Activated CD4-positive, CD25-positive, alpha-beta regulatory T cell (primary cell): ENCODE measurements at places on chromosomes 2 and 18.

GRCh38 chr2:232506709-232507108 lies 13.5 kb upstream of the PRSS56 start:
- DNase-seq, result no peak

DNA sequence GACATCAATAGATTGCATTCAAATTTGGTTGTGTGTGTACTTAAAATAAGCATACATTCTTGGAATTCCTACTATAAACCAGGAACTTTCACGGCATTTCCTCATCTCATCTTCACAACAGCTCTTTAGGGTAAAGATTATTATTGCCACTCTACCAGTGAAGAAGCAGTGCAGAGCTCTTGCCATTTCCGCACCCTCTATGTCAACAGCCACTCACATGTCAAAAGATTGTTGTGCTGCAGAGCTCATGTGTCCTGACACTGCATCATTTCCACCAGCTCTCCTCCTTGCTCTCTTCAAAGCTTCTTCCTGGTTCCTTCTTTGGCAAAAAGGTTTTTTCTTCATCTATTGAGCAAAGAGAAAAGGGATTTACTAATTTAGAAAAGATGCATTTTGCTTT lies 26.5 kb upstream of the L3MBTL4 start:
- DNase-seq, result no peak

- no peak for DNase-seq
Measured at GRCh38 chr2:20094955-20095354, 43.5 kb upstream of the LAPTM4A start.

DNA sequence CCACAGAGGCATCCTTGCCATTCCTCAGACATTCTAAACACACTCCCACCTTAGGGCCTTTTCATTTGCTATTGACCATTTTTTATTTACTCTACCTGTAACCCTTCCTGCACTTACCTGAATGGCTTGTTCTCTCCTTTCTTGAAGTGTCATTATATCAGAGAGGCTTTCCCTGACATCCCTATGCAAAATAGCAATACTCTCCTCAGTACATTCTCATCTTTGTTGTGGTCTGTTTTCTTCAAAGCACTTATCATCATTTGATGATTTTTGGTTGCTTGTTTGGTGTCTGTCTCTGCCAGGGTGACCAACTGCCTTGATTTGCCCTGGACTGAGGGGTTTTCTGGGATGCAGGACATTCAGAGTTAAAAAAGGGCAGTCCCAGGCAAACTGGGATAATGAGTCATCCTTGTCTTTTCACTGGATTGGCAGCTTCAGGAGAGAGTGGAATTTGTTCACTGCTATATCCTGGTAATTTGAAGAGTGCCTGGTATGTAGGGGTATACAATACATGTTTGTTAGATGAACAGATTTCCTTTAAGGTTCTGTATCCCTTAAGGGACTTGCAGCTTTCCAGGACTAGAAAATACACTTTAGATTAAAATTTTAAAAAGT lies 102.4 kb downstream of the BABAM2 start:
- no peak for DNase-seq

- DNase-seq, result no peak
Measured at GRCh38 chr2:20143263-20143662, 81.7 kb downstream of the SDC1 start.

DNA sequence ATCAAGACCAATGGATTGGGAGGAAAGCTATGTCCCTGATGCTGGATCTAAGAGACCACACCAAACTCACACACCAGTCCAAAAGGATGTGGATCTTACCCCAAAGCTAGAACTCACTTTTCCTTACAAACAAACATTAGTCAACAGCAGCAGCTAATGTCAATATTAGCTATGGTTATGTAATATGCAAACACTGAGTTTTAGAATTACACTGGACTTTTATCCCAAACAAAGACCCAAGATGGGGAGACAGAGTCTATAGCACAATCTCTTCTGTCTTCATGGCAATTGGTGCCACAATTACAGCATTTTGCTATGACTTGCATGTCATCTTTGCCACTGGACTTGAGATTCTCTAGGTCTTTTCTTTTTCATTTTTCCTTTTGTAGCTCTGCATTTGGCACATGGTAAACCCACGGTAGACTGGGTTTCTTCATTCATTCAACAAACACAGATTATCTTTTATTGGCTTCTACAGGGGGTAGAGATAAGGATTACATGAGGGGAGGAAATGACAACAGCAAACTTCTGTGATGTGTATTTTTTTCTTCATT lies 59.0 kb downstream of the SPRED2 start:
- DNase-seq, result no peak

GRCh38 chr2:31008561-31009114 lies 129.6 kb downstream of the GALNT14 start:
- DNase-seq, result no peak

- DNase-seq, result no peak
Measured at GRCh38 chr2:213238753-213239495, 45.3 kb upstream of the SPAG16 start.
